Stimulated activated CD8-positive, alpha-beta memory T cell treated with anti-CD3 and anti-CD28 coated beads, Interleukin-15, amount 100 ng/mL, for 48 hours (primary cell): ENCODE measurements at places on chromosomes 4 and X.

DNA sequence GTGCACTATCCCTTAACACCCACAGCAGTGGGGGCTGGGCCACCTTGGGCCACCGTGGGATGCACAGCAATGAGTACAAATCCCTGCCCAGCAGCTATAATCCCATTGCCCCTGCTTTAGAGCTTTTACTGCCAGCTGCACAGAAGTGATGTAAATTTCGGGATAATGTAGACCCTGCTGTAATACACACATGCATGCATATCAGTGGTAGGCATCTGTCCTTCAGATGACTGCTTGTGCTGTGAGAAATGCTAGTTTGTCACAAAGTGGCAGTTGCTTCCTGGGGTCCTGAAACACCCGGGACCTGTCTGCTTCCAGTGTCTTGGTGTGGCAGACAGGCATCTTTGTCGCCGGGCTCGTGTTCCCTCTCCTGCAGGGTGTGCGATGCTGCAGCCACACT lies 14.1 kb downstream of the NSG1 start:
- DNase-seq, result no peak

- no peak for DNase-seq
These were observed 56.2 kb upstream of the TMEM33 start for GRCh38 chr4:41878991-41879491.

GRCh38 chrX:40727093-40727492 lies 8.2 kb downstream of the MED14 start:
- DNase-seq, result no peak

DNA sequence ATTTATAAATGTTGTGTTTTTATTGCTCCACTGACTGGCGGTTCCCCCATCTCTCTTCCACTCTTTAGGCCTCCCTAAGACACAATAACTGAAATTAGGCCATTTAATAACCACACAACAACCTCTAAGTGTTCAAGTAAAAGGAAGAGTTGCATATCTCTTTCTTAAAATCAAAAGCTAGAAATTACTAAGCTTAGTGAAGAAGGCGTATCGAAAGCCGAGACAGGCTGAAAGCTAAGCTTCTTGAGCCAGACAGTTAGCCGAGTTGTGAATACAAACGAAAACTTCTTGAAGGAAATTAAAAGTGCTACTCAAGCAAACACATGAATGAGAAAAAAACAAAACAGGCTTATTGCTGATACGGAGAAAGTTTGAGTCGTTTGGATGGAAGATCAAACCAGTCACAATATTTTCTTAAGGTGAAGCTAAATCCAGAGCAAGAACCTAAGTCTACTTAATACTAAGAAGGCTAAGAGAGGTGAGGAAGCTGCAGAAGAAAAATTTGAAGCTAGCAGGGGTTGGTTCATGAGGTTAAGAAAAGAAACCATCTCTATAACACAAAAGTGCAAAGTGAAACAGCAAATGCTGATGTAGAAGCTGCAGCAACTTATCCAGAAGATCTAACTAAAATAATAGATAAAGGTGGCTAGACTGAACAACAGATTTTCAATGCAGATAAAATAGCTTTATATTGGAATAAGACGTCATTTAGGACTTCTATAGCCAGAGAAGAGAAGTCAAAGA lies 194.0 kb upstream of the TTC29 start:
- no peak for DNase-seq

- no peak for DNase-seq
These were observed 43.9 kb downstream of the DCTD start for GRCh38 chr4:182873289-182873688.

DNA sequence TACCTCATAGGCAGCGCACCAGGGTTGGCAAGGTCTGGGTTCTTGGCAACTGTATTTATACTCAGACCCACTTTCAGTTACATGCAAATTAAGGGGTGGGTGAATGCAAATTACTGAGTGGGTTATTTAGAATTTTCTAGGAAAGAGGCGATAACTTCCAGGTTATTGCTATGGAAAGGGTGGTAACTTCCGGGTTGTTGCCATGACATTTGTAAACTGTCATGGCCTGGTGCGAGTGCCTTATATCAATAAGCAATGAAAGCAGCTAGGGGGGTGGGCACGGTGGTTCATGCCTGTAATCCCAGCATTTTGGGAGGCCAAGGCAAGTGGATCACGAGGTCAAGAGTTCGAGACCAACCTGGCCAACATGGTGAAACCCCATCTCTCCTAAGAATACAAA lies 57.5 kb upstream of the SLC7A3 start:
- DNase-seq, result no peak

DNA sequence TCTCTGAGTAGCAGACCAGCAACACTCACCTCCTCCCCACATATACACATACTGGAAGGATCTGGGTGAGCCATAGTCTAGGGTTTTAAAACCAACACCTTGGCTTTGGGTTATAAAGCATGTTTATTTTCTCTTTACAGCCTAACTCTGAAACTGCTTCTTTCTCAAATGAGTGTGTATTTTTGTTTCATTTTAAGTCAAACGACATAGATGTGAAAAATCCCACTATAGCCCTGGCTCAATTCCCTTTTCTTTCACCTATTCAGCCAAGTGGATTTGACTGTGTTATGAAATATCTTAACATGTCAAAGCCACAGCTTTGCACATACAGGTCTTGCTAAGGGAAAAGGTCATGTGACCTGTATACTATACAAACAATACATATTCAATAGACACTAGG lies 13.8 kb downstream of the NEXMIF start:
- no peak for DNase-seq

DNA sequence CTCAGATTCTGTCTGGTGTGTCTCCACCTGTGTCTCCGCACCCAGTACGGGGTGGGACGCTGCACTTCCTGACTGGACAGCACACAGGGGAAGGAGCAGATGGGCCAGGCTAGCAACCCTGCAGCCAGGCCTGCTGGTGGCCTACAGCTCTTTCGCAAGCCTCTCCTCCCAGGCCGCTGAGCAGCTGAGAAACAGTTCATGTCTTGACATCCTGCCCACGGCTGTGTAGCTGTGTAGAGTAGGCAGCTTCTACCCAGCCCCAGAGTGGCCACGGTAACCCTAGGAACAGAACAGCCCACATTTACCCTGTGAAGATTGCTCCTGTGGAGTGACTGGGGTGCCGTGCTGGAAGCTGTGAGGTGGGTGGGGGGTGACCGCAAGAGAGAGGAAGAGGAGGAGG lies 38.9 kb downstream of the CCNQ start:
- no peak for DNase-seq

DNA sequence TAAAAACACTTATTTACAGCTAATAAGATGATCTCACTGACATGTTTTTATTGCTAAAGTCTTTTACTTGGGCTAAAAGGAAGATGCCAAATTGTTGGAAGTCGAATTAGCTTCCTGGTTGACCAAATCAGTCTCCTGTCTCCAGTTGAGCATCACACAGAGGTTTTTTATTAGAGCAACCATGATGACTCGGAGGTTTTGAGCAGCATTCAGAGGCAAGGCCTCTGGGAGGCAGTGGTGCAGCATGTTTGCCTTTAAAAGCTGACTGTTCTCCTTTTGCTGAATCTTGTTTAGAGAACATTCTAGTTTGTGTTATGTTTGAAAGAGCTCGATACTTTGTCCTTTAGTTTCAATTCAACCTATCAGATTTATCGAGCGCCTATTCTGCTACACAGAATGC lies 2.1 kb downstream of the UCHL1 start:
- DNase-seq, result no peak

DNA sequence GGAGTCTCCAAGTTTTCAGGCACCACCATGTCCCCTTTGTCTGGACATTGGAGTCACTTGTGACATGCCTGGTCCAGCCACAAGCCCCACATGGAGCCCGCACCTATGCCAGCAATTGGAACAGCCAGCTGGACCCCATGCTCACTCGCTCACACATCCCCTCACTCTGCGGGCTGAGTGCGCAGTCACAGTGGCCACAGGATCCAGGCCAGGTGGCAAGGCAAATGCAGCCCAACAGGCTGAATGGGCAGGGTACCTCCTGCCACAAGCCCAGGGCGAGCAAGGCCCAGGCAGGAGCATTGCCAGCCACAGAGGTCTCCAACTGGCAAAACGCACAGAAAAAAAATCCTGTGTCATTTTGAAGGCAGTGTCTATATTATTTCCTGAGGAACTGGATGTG lies 82.0 kb downstream of the ANXA10 start:
- DNase-seq, result no peak

GRCh38 chrX:118751950-118752783 lies 24.8 kb downstream of the IL13RA1 start:
- DNase-seq, result no peak

DNA sequence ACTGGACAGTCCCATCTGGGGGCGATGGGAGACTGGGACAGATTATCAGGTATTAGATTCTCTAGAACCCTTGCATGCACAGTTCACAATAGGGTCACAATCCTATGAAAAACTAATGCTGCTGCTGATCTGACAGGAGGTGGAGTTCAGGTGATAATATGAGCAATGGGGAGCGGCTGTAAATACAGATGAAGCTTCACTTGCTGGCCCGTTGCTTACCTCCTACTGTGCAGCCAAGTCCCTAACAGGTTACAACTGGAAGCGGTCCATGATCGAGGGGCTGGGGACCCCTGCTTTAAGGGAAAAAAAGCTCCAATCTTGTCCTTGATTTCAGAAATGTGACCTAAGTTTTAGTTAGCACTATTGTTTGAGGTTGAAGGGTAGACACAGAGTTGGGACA lies 175.2 kb downstream of the ZNF330 start:
- DNase-seq, result no peak

GRCh38 chr4:15799701-15800100 lies 21.6 kb downstream of the CD38 start:
- no peak for DNase-seq

- no peak for DNase-seq
These were observed 6.2 kb upstream of the AFF1 start for GRCh38 chr4:86928400-86929255.

GRCh38 chr4:7661846-7662506 lies 227.2 kb upstream of the PSAPL1 start:
- DNase-seq, result no peak

- peak; percentile 73 for DNase-seq
These were observed 5.0 kb downstream of the TACC3 start for GRCh38 chr4:1726146-1726934.

DNA sequence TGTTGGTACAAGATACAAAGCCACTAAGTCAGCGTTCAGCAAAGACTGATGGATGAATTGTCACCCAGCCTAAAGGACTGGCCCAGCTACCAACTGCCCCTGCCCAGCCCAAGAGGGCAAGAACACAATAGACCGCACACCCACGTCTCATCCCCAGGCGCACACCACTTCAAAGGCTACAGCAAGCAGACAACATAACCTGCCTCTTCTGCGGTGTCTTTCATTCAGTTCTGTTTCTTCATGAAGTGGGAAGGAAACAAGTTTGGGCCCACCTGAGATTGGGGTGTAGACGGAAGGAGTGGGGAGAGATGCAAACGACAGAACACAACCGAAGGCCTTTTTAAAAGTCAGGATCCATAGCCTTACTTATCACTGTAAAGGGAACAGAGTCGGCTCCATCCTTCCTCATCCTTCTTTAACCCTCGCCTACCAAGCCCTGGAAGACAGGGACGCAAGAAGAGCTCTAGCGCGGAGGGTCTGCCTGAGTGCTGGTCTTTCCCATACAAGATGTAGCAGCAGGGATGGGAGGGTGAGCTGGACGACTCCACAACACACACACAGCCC lies 691 bp downstream of the SCARB2 start:
- peak; percentile 13 for DNase-seq

DNA sequence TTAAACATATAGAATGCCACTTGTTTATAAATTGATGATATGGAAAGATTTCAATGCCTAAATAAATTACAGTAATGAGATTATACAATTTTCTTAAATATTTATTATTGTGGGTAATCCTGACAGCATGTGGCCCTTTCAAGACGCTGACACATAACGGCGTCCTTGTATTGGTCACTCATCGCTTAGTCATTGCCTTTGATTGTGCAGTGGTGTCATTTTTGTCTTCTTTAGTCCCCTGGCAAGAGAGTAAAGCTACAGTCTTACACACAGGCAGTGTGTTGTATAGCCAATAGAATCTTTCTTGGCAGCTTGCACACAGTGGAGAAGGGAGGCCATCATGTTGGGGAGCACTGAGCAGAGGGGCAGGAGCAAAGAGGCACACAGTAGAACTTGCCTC lies 361.8 kb upstream of the GALNT7 start:
- DNase-seq, result no peak

- DNase-seq, result no peak
These were observed 99.1 kb upstream of the AFAP1 start for GRCh38 chr4:8038719-8039251.

DNA sequence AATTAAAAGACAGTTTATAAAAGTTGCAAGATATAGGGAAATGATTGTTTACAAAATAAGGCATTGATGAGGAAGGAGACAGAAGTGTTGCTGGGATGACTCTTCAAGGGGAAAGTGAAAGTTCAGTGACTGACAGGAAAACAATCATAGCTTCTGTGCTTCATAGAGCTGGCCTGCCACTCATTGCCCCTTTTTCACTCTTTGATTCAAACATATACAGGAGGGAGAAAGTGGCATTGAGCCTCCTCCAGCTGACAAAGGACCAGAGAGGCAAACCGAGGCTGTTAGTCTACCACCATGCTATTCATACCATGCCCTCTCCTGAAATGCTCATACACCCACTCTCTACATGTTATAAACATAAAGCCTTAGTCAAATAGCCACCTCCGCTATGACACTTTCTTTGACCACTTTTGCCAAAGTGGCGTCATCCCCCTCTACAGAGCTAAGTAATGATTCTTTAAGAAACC lies 79.2 kb upstream of the ATOH1 start:
- DNase-seq, result no peak

DNA sequence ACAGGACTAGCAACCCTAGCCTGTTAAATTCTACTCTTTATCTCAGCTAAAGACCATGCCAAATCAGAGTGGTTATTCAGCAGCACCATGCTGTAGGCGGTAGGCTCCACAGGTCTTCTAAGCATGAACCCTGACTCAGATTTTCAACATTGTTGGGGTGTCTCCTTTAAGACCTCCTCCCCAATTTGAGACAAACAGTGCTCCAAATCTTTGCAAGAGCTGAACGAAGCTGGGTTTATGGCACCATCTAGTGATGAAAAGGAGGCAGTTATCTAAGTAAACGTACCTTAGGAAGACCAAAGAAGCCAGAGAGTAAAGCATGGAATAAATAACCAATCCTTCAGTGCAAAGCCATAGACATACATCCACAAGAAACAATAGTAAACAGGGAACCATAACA lies 334.5 kb upstream of the SLC7A11 start:
- DNase-seq, result no peak

- no peak for DNase-seq
These were observed 15.7 kb downstream of the PGAM4 start for GRCh38 chrX:77953708-77954107.

DNA sequence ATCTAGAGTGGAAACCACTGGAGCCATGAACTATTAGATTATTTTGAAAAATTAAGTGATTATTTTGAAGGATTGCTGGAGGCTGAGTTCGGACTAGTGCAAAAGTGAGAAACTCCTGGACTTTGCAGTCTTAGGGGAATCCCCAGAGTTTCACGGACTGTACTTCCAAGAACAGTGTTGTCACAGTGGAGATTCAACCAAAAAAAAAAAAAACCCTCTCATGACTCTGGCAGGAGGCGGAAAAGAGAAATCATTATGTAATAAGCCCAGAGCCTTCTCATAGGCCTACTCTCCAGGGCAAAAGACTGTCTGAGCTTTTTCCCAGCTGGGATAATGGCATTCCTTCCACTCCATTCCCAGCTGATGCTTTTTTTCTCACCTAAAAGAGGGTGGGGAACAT lies 16.8 kb upstream of the C4orf51 start:
- DNase-seq, result no peak
